HCT116 (cell line): ENCODE measurements at places on chromosomes 16 and 17.
A peak's percentile ranks its signal among the peaks of the same experiment; 100 is the strongest.

DNA sequence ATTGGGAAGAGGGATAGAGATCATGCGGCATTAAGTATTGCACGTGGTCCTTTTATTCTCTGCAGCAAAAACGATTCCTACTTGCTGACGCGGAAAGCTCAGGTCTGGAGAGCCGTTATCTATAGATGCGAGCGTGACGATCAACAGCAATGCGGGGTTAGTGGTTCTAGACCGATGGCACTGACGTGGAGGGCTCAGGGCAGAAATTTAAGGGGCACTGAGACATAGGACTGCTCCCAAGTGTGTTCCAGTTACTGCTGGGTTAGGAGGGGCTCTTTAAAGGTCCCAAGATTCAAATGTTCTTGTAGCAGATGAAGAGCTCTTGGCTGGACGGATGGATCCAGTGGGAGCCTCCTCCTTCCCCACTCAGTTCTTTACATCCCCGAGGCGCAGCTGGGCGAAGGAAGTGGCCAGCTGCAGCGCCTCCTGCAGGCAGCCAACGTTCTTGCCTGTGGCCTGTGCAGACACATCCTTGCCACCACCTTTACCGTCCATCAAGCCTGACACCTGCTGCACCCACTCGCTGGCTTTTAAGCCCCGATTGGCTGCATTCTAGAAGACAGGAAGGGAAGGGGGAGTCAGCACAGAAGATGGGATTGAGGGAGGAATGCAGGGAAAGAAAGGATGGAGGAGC lies 732 bp upstream of the EXOSC6 start:
- no peak for DNase-seq

GRCh38 chr17:10292057-10292937 lies 80.5 kb downstream of the MYH13 start:
- DNase-seq, result peak; percentile 75

- DNase-seq, result no peak
These were observed 286.6 kb upstream of the CCL2 start for GRCh38 chr17:33968350-33969044.

DNA sequence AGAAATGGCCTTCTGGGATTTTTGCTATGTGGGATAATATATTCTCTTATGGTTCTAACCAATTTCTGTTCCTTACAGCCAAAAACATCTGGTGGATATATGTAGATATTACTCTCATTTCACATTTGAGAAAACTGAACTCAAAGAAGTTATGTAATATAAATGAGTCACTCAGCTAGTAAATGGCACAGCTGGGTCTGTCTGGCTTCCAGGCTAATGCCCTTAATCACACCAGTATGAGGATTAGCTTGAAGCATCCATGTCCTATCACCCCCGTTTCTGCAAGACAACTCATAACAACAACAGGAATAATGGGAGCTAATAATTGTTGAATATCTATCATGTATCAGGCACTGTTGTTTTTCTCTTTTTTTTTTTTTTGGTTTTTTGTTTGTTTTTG lies 34.4 kb upstream of the USP7 start:
- no peak for DNase-seq

DNA sequence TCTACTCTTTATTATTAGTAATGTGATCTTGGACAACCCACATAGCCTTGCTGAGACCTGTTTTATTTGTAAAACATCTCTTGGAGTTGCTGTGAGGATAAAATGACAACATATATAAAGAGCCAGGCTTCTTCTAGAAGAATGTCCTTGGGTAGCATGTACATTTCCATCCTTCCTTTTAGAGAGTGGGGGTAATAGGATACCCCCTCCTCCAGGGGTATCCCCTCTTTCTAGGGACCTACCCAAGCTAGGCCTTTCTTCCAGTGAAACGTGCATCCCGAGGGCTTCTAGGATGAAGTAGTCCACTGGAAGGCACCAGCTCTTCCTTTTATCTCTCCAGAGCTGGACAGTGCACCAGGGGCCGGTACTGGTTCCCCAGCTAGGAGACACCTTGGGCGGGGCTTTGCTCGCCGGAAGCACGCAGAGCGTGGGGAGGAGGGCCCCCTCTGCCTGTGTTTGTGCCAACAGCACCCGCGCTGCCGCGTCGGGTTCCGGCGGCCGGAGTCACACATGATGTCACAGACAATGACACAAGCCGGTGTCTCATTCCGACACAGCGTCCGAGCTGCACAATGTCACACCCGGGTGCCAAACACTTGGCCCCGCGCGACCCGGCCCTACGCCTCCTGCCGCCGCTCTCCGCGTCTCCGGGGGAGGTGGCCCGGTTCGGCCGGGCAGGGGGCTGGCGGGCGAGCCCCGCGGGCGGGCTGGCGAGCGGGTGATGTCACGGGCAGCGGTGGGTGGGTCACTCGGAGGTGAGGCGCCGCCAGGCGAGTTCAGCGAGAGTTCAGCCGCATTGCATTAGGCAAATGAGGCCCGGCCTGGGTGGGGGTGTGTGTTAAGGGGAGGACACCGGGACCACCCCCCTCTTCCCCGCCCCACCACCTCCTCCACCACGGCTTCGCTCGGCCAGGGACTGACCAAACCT lies 23.4 kb downstream of the GJD3 start:
- DNase-seq, result peak; percentile 79

DNA sequence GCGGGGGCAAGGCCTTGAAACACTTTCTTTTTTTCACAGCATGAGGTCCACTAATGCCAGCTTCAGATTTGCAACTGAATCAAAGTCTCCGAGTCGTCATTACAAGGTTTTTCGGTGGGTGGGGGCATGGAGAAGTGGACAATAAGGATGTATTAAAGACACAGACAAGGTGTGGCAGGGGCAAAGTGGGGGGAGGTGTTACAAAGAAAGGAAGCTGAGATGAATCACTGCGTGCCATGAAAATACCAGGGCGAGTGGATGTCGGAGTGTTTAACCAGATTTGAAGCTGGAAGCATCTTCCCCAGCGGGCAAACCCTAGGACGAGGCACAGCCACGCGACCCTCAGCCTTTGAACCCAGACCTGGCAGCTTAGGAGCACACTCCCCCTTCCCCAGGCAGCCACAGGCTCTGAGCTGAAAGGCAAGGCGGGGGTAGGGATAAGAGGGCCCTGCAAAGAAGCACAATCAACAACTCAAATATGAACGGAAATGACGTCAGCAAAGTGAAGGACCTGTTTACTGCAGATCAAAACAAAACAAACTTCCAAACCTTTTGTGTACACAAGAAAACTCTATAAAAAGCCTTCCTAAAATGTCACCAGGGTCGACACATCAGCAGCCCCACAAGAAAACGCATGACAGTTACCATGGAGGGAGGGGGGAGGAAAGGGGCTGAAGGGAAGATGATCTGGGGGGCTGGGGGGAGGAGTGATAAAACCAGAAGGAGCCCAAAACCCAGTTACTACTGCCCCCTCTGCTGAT lies 5.6 kb upstream of the ZFHX3 start:
- peak; percentile 55 for DNase-seq

- DNase-seq, result no peak
These were observed 9.9 kb upstream of the NDRG4 start for GRCh38 chr16:58490065-58490464.

DNA sequence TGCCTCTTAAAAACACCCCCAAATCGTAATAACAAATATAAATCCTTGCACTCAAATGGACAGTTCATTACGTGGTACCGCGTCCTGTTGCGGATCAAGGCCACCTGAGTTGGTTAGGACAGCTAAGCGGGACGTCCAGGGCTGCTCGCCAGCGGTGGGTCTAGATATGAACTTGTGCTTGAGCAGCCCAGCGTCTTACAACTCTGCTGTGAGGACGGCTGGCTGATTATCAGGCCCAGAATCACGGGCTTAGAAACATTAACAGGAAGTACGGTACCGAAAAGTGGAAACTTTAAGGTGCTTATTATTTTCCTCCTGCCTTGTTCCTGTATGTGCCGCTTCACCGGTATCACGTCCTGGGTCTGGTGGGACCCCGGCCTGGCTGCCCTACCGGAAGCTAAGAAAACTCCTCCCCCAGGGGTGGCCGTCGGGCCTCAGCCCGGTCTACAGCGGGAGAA lies 832 bp upstream of the SRRM2 start:
- DNase-seq, result peak; percentile 60

- no peak for DNase-seq
These were observed 28.9 kb upstream of the ABCC12 start for GRCh38 chr16:48184681-48185080.

GRCh38 chr16:1145383-1146100 lies 7.4 kb upstream of the CACNA1H start:
- no peak for DNase-seq

GRCh38 chr16:87740441-87740840 lies 25.3 kb downstream of the KLHDC4 start:
- no peak for DNase-seq

- no peak for DNase-seq
These were observed 17.7 kb downstream of the LITAFD start for GRCh38 chr16:8899709-8900317.

DNA sequence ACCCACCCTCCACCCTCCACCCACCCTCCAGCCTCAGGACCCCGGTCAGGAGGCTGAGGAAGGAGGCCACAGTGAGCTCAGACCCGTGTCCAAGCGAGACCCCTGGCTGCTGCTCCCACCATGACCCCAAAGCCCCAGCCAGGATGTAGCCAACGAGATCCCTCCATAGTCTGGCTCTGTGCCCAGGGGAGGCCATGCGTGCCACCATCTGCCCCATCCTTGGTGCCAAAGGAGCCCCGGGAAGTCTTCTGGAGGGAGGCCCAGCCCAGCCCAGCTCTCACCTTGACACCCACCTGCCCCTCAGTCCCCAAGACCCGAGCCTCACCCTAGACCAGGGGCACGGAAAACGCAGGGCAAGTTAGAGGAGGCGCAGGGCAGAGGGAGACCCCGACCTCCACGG lies 34.2 kb downstream of the PIEZO1 start:
- DNase-seq, result no peak

DNA sequence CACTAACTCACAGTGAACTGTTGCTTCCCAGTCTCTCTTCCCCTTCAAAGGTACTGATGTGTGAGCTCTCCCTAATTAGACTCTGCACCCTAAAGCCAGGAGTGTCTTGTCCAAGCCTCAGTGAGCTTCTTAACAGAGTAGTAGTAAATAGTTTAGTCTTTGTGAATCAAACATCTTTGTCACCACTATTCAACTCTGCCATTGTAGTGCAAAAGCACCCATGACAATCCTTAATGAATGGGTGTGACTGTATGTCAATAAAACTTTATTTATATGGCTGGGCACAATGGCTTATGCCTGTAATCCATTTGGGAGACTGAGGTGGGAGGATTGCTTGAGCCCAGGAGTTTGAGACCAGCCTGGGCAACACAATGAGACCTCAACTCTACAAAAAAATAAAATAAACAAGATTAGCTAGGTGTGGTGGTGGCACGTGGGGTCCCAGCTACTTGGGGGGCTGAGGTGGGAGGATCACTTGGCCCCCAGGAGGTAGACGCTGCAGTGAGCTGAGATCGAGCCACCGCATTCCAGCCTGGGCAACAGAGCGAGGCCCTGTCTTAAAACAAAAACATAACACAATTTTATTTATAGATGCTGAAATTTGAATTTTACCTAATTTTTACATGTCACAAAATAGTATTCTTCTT lies 45.5 kb upstream of the TNRC6A start:
- no peak for DNase-seq

DNA sequence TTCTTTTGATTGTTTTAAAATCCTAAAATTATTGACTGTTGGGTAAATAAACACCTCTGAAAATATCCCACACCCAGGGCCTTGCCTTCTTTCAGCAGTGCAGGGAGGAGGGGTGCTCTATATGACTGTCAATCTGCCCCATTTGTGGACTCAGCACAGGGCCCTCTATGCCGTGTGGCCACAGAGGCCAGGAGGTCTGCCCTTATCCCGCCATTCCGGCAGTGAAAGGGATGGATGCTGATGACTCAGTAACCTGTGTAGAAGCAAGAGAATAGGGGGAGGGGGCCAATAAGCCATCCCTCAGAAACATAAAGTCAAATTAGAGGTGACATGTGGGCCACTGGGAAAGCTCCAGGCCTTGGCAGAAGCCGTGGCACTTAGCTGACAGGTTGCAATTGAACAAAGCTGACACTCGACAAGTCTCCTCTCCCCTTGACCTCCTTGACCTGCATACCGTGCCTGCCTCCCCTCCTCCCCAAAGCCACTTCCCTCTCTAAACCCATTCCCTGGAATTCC lies 281.4 kb upstream of the DYNLRB2 start:
- no peak for DNase-seq

DNA sequence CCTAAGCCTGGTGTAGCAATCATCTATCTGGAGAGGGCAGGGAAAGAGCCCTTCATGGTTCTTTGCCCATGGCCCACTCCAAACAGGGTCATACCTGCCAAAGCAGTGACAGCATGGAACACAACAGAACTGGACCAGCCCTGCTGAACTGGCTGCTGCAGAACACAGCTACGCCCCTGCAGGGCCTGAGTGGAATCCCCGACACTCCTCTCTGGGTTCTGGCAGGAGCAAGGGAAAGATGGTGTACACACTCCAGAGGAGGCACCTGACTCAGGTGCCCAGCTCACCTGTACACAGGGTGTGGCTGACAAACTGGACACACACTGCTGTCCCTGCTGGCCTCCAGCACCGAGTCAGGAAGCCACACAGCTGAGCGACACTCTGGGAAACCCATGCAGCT lies 19.8 kb downstream of the MIEF2 start:
- DNase-seq, result no peak

DNA sequence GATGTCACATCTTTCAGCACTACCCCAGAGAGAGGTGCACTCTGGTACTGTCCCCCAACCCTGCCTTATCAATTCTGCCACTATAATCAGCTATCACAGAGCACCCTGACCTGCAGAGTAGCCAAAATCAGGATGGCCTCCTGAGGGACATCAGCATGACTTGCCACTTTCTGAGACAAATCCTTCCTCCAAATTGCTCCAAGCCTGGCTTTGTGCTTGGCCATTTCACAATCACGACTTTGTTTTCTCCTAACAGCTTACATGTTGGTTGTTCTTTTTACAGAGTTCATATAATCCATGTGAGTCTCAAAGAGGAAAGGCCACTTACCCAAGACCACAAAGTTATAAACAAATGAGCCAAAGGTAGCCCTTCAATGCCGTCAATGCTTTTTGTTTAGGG lies 449.0 kb upstream of the CDH5 start:
- DNase-seq, result no peak

DNA sequence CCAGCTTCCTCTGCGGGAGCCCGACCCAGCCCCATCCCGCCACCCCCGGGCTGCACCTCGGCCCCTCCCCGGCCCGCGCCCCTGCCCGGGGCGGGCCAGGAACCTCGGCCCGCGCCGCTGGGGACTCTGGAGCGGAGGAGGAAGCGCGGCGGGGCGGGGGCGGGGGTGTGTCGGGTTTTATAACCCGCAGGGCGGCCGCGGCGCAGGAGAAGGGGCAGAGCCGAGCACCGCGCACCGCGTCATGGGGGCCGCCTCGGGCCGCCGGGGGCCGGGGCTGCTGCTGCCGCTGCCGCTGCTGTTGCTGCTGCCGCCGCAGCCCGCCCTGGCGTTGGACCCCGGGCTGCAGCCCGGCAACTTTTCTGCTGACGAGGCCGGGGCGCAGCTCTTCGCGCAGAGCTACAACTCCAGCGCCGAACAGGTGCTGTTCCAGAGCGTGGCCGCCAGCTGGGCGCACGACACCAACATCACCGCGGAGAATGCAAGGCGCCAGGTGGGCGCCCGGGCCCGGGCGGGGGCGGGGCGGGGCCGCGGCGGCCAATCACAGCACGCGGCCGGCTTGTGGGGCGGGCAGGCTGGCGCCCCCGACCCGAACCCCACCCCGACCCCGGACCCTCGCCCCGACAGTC lies at the start of gene ACE:
Gene ACE (plus strand): TSS at position 208 of the 626 bp plus-strand sequence. CDS start 34 bp downstream, at position 242.
- no peak for DNase-seq

- DNase-seq, result no peak
These were observed 239.8 kb upstream of the CCL2 start for GRCh38 chr17:34015253-34015652.

- no peak for DNase-seq
These were observed 21.8 kb upstream of the GAN start for GRCh38 chr16:81292936-81293335.
